ENCODE measurements at places on chromosomes 7 and 10.

GRCh38 chr10:16845248-16845647 is 28.0 kb upstream of the RSU1 start:
- DNase-seq = no peak

DNA sequence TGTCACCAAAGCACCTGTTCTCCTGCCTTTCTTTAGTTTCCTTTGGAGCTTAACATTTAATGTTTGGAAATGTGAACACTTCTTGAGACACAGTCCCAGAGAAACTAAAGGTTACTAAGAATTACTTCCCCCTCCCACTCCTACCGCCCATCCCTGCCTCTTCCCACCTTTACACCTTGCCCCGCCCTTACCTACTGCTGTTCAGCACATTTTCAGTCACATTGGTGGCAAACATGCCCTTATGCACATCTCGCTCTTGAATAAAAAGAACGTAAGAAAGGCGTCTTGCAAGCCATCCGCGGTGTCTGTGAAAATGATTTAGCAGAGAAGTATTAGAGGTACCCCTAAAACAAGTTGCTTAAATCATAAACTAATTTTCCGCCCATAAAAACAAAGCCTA is 8.2 kb downstream of the GPAM start:
- DNase-seq = no peak

GRCh38 chr10:108048898-108049297 is 884.4 kb upstream of the SORCS1 start:
- DNase-seq = no peak

DNA sequence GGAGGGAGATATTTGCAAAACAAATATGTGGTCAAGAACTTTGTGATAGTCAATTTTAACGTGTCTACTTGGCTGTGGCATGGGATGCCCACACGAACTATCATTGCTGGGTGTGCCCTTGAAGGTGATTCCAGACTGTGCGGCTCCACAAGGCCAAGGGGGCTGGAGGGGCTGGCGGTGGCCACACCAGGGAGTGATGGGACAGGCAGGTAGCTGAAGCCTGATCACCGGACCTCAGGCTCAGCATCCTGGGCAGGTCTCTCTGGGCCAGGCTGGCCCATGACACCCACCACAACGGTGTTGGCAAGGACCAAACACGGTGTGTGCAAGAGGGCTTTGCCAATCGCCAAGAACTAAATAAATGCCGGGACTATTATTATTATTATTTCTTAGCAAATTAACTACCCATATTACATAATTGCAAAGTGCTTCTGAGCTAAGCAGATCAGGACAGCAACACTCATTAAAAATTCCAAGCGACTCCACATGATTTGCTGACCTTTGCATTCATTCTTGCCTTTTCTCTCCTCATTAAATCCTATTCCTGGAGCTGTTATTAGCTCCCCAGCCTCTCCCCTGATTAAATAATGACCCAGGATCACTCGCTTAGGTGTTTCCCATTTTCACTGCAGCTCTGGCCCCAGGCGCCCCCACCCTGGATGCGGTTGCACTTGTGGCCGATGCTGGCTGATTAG is 35.4 kb upstream of the PPP2R2D start:
- DNase-seq = no peak
